ENCODE measurements at places on chromosomes 12 and 14.

DNA sequence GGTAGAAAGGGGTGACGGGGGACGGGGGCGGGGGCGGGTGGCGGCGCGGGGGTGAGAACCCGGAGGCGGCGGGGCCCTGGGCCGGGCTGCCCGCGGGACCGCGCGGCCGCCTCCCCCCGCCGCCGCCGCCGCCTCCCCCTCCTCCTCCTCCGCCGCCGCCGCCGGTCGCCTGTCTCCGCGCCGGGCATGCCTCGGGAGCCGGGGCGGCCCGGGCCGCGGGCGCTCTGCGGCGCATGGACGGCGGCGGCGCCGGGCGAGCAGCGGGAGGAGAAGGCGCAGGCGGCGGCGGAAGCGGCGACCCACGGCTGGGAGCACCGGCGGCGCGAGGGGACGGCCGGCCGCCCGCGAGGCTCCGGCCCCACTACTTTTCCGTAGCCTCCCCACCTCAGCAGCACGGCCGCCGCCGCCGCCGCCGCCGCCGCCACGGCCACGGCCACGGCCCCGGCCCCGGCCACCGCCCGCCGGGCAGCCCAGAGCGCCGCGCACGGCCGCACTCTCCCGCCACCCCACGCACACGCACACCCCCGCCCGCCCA, at the start of gene NPAS3:
TSS of gene NPAS3 (plus strand) at position 161 of the 535 bp plus-strand sequence.
- DNase-seq: no peak

GRCh38 chr14:89509891-89510290, 92.9 kb upstream of the FOXN3 start:
- DNase-seq: no peak

- peak; percentile 30 for DNase-seq
Observed at GRCh38 chr12:1832801-1833595, 12.6 kb downstream of the LRTM2 start.

DNA sequence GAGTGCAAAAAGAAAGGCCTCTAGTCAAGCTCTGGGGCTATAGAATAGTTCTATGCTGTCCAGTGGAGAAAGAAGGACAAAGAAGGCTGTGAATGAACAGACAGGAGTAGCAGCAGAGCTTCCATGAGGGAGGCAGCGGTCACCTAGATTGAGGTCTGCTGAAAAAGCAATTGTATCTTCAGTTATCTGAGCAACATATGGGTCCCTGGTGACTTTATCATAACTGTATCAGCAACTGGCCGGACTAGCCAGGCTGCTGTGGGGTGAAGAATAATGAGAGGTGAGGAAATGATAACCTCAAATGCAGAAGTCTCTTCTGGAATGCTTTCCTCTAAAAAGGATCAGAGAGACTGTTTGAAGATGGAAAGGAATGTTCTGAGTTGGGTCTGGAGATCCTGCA, 971.3 kb upstream of the TMEM132C start:
- no peak for DNase-seq

DNA sequence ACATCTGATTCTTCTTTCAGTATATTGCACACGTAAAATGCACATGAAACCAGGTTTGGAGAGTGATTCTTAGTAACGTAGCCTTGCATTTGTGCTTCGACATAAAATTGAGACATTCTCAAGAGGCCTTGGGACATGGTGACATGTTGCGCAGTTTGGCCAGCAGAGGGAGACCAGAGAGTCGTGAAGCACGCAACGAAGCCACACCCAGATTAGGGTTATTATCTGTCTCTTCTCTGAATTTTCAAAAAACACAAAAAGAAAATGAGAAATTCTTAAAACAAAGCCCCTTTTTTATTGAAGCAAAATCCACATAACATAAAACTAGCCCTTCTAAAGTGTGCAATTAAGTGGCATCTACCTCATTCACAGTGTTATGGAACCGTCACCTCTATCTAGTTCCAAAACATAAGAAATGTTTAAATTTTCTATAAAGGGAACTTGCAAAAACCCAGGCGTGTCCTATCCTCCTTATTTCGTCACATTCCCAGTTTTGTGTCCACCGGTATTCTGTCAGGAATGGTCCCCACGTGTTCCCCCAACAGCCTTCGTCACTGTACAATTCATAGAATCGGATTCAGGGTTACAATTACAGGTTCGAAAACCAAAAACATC, 108.8 kb upstream of the ATF7IP start:
- DNase-seq: peak; percentile 58

DNA sequence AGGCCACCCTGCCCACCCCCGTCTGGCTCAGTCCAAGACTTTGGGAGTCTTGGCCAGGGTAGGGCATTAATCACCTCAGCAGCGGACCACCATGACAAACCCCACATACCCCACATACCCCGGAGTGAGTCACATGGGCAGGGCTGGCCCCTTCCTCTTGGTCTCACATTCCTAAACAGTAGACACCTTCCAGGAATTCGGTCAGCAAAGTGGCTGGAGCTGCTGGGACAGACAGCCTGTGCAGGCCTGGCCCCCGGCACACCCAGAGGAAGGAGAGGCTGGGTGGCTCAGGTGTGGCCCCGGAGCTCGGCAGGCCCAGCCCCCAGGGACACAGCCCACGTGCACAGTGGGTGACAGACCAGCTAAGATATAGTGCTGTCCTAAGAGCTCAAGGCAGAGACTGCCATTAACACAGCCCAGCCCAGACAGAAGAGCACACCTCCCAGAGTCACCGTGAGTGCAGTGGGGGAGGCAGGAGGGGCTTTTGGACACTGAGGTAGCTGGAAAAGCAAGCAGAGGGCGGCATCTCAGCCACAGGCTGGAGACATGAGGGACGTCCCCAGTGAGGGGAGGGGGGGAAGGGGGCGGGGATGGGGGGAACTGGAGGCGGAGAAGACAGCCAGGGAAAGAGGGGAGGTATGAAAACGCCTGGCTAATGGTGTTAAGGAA, 24.0 kb downstream of the CCDC85C start:
- peak; percentile 59 for DNase-seq

DNA sequence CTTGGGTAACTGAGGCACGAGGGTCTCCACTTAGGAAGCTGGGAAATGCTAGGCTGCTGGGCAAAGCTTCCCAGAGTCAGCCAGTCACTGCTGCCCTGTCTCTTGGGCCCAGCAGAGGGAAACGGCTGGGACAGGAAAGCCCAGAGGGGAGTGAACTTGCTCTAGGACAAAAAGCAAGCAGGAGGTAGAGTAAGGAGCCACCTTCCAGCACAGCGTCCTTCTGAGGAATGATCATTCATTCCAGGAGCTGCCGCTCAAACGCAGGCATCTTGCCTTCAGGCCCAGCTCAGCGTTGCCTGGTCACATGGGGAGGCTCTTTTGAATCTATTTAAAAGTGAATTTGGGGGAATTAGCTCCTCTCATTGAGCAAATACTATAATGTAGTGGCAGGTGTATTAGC, 118.6 kb downstream of the CRACR2A start:
- DNase-seq: no peak

- DNase-seq: no peak
Observed at GRCh38 chr12:31742891-31743290, 14.1 kb upstream of the AMN1 start.

- no peak for DNase-seq
Observed at GRCh38 chr12:102638777-102639176, 158.4 kb upstream of the IGF1 start.

GRCh38 chr12:114742363-114742762, 58.4 kb upstream of the TBX3 start:
- no peak for DNase-seq

- DNase-seq: no peak
Observed at GRCh38 chr12:80419644-80420043, 24.4 kb upstream of the PTPRQ start.

DNA sequence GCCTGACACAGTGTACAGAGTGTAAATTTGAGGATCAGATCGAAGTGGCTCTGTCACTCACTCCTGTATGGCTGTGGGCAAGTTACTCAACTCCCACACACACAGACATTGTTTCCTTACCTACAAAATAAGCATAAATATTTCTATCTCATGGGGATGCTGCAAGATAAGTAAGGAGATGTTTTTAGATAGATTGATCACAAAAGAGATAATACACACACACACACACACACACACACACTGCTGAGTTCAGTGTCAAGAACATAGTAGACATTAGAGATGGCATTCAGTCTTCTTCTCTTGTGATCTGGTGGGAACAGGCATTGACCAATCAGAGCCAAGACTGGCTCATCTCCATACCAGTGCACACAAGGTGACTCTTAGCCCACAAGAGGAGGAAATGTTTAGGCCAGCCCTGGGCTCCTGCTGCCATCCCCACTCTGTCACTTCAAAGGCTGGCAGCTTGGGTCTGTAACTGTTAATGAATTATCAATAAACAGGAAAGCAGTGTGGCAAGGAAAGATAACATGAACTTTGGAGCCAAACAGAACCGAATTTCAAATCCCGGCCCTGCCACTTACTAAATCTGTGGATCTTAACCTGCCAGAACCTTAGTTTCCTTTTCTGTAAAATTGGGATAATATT, 3.4 kb upstream of the RNASE8 start:
- no peak for DNase-seq

GRCh38 chr12:122979001-122979907, 1.2 kb upstream of the ARL6IP4 start:
- no peak for DNase-seq

DNA sequence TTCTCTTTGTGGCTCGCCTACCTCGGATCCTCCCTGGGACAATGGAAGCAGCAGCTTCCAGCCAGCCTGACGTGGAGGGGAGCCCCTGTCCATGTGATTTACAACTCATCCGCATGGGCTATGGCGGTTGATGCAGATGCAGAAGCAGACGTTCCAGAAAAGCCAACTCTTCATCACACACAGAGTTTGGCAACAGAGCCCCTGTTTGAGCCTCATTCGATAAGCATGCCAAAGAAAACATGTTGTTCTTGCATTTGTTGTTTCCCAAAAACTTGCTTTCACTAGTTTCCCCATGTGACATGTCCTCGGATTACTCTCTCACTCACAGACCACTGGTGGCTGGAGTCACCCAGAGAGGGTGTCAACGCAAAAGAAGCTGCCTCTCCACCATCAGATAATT, 16.4 kb upstream of the TC2N start:
- no peak for DNase-seq

DNA sequence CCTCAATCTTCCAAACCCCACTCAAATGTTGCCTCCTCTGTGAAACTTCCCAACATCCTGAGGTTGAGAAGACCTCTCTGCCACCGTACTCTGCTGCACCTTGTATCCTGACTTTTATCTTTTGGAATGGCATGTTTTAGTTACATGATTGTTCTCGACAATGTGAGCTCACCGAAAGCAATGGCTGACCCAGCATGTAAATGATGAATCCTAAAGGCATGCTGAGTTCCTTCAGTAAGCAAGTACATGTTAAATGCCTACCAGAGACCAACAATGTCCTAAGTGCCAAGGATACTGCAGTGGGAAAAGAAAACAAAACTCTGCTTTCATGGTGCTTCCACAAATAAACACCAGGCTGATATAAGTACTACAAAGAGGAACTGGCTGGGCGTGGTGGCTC, 13.7 kb downstream of the PPP1R13B start:
- DNase-seq: no peak

Data from retina (tissue), 1 donor.